Heart left ventricle (tissue), 16 donors: ENCODE measurements at places on chromosomes 7 and 10. TPM values are rescaled to one million over a fixed set of nuclear protein-coding genes. Genes with fewer than 3 reads are reported as not detected.
A peak's percentile ranks its signal among the peaks of the same experiment; 100 is the strongest.

The CDC14C gene
- not detected for total RNA-seq

DNA sequence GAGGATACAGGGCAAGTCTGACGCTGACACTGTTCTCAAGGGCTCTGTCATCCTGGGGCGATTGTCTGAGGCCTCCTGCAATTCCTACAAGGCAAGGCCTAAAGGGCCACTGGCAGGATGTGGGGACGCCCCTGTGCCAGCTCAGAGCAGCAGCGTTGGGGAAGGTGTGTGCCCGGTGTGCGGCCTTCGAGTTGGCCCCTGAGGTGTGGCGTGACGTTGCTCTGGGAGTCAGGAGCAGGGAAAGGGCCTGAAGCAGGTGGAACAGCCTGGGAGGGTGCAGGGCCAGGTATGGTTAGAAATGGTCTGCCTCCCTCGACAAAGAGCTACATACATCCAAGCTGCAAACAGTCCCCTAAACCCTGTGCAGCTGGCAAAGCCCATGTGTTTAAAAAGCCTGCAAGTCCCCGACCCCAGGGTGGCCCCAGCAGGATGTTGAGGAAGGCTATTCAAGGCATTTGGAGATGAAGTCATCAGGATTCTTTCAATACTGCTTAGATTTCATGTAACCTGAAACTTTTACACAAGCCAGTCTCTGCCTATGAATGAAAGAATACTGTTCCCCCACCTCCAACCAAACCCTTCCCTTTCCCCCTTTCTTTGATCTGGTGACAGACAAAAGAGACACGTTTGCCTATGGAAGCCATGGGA, 142.5 kb upstream of the TNS3 start:
- DNase-seq = no peak

DNA sequence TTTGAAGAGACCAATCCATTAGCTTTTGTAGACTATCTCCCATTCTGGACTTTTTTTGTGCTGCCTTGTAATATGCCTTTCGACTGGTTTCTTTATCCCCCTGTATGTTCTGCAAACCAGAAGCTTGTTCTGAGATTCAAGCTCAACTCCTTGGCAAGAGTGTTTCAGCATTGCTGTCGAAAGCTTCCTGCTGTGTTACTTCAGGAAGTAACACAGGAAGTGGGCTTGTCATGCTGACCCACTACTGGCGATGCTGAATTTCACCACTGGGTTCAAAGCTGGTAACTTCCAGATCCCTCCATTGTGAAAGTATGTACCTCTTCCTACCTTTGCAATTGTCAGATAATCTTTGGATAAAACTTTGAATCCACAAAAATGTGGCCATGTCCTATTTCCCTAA, 57.9 kb upstream of the INSYN2A start:
- no peak for DNase-seq

DNA sequence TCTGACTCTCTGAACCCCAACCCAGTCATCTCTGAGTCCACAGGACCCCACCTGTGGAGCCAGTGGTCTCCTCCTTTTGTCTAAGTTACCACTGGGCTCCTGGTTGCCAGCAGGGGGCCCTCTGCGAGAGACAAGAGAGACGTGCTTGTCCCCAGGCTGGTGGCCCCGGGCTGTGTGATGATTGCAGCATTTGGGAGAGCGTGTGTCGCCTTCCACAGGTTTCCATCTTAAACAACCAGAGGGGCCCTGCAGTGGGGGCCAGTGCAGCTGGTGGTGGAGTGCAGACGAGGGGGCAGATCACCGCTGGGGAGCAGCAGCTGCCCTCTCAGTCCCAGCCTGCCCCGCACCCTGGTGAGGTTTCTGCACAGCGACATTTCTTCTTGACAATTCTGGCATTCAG, 122.4 kb upstream of the PPP2R2D start:
- DNase-seq = no peak

GRCh38 chr7:27491534-27491933, 171.1 kb downstream of the HIBADH start:
- no peak for DNase-seq

GRCh38 chr10:79044846-79045245, 23.9 kb upstream of the ZMIZ1 start:
- DNase-seq = peak; percentile 16

The UPP1 gene
- total RNA-seq = 12.5 TPM

DNA sequence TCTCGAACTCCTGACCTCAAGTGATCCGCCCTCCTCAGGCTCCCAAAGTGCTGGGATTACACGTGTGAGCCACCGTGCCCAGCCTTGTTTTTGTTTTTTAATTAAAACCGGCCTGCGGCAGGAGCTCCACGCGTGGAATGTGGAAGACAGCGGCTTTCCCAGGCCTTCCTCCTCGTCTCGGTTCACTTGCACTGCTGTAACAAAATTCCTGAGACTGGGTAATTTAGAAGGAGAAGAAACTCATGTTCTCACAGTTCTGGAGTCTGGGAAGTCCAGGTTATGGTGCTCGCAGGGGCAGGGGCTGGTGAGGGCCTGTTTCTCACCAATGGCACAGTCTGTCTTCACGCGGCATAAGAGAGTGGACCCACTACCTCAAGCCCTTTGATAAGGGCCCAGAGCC, 14.4 kb upstream of the CRYGN start:
- DNase-seq = no peak

- DNase-seq = no peak
Measured at GRCh38 chr10:94011296-94011695, 17.6 kb downstream of the PLCE1 start.

DNA sequence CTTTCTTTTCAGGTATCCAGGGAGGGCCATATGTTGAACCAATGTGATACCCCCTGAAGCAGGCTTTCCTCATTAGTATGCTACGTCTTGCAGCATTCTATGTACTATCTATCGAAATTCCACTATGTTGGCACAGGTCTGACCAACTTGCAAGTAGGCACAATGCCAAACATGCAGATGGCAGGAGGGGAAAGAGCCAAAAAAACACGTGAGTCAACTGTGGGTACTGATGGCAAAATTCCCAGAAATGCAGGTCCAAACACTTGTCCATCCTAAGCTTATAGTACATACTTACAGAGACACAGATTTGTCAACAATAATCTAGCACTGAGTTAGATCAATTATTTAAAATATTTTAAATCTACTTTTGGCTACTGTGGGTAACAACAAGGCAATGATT, 394.9 kb downstream of the DGKB start:
- peak; percentile 21 for DNase-seq

- DNase-seq = no peak
Measured at GRCh38 chr10:49010295-49010694, 70.7 kb upstream of the LRRC18 start.

The RNF32 gene
- 0.30 TPM for total RNA-seq

The PILRB gene
- 10.0 TPM for total RNA-seq

GRCh38 chr7:105268511-105269392, 120.0 kb downstream of the SRPK2 start:
- DNase-seq = no peak
